Left ventricle myocardium superior (tissue), 1 donor: ENCODE measurements at places on chromosomes 4 and X.

DNA sequence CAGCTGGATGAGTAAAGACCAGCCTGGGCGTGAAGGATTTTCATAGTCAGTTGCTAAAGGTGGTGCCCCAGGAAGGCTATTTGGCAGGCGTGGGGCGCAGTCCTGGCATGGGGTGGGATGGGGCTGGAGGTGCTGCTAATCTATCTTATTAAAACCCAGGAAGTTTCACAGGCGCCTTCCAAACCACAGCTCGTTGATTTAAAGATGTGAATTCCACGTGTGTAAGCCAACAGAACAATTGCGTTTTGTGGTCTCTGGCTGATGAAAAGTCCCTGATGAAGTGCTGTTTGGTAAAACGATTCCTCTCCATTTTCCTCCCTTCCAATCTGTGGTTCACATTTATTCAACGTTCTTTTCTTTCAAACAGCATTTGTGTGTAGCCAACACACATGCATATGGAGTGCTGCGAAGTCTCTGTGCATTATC lies 105.0 kb downstream of the TBL1X start:
- DNase-seq = no peak

- no peak for DNase-seq
Measured at GRCh38 chrX:66675541-66675940, 36.7 kb upstream of the EDA2R start.

- DNase-seq = no peak
Measured at GRCh38 chr4:124941267-124941666, 228.7 kb upstream of the ANKRD50 start.

DNA sequence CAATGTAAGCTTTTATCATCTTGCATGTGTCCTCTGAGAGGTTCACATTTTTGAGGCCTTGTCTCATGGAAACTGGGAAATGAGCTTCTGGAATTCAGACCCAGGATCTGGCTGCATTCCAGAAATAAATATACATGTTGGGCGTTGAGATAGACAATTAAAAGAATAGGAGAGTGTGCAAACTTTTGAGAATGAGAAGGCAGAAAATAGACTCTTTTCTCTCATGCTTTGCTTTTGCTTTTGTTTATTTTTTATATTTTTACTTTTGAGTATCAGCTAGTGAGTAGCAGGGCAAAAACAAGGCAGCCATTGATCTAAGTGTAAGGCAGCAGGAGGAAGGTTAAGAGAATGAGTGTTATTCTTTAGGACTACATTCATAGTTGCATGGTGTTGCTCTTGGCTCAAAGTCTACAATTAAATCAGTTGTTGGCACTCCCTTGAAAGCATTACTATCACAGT lies 12.4 kb downstream of the SHROOM3 start:
- no peak for DNase-seq

GRCh38 chr4:140102421-140102820 lies 51.6 kb downstream of the MAML3 start:
- no peak for DNase-seq

DNA sequence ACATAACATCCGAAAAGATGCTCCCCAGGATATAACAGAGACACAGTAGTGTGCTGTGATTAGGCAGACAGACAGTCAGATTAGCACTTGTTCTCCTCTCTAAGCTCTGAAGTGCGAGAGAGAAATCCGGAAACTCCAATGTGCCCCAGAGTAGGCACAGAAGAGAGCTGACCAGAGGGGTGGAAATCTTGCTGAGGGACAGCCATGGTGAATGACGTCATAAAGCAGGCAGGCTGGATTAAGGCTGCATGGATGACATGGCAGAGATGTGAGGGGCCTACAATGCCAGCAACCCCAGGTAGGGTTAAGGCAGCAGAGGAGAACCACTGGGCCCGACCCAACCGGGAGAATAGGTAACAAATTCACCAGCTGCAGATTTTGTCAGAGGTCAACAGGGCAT lies 53.3 kb downstream of the MEPE start:
- no peak for DNase-seq

DNA sequence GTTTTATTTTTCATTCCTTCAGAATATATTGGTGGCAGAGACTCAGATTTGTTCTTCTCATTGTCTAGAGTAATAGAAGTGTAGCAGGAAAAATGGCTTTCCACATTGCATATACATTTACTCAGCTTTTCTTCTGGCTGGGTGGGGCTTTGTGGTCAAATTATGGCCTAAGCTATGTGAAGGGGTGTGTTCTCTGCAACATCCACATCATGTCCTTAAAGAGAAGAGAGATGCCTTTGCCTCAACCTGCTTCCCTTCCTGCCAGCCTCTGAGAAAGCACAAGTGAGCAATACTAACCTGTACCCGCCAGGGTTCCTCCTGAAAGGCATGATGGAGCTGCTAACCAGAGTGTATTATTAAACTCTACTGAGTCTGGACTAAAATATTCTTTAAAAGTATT lies 695.6 kb upstream of the FAM241A start:
- no peak for DNase-seq

- no peak for DNase-seq
Measured at GRCh38 chr4:20028645-20029044, 223.1 kb upstream of the SLIT2 start.

DNA sequence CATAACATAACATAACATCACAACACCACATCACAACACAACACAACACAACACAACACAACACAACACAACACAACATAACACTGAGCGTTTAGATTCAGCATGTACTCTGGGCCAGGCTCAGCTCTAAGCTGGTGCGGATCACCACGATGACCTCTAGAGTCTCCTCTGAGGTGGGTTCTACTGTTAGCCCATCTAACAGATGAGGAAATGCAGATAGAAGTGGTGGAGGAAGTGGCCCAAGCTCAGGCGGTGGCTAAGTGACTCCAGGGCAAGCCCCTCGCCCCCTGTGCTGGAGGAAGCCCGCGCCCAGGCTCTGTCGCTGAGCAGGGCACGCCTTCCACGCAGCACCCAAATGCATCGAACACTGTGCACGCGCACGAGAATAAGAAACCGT lies 45.3 kb upstream of the CDKN2AIP start:
- DNase-seq = no peak

DNA sequence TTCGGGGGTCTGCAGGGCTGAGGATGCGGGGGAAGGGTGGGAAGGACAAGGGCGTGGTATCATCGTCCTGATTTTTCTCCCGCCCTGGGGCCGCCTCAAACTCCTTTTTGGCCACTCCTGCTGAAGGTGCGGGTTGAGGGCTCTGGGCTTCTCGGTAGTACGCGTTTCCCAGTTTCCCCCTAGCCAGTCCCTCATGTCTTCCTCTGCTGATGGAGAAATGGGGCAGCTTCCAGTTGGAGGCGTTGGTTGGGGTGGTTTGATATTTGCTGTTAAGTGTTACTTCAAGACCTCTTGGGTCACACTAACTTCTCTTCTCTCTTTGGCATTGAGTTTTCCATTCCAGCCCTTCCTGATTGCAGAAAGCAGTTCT lies 482 bp downstream of the GSTCD start:
- DNase-seq = no peak

DNA sequence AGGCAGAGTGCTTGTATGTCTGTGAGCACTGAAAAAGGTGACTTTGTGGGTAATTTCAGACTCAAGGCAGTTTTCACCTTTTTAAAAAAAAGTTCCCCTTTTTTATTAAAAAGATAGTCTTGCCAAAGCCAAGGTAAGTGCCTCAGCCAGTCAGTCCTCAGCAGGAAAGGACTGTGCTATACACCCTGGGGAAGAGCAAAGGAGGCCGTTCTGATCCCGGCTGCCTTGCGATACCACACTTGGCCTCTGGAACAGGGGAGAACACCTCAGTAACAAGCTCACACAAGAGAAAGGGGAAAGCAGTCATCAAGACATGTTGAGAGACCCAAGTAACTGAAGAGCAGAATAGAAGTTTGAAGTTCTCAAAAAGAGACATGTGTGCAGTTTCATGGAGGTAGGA lies 541.7 kb downstream of the BCOR start:
- no peak for DNase-seq
